ENCODE measurements at places on chromosomes 3 and 15. TPM values are rescaled to one million over a fixed set of nuclear protein-coding genes. Genes with fewer than 3 reads are reported as not detected.

The SH2D7 gene
- not detected for total RNA-seq

The C3orf18 gene
- total RNA-seq = 11.4 TPM

The GCHFR gene
- 8.9 TPM for total RNA-seq

The RBP2 gene
- 1.1 TPM for total RNA-seq

The MKRN2OS gene
- not detected for total RNA-seq
